ENCODE measurements at places on chromosomes 7 and 10.

GRCh38 chr10:7606951-7607404, 59.8 kb downstream of the ITIH5 start:
- DNase-seq, result no peak

DNA sequence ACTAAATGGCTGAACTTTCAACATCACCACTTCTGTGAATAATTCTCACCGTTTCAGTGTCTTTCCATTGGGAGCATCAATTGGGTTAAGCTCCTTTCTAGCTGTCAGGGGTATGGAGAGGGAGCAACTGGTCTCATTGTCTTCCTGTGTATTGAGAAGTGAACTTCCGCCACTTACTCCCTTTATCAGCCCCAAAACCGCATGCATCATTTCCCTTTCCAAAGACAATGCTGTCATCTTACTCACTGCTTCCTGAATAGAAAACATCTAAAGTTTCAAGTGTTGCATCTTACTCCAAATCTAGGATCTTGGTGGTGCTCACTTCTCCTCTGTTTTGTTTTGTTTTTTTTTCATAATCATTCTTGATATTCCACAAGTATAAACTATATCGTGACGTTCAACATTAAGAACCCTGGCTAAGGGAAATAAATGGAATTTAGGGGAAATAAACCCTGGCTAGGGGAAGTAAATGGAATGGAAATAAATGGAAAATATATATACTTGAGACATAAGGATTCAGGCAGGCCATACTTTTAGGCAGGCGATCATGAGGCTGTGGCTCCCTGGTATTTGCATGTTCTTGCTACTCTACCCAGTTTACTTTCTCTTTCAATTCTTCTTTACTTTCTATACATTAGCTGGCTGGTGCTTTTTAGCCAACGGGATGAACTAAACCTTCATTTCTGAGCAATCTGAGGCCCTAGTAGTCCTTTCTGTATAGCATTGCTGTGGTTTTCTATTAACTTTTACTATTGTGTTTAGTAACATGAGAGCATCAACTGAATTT, 371.9 kb downstream of the BMPER start:
- no peak for DNase-seq

GRCh38 chr7:102097601-102098161, 189.0 kb upstream of the SH2B2 start:
- no peak for DNase-seq

- DNase-seq, result no peak
Measured at GRCh38 chr7:28203508-28204240, 23.1 kb upstream of the JAZF1 start.

- DNase-seq, result no peak
Measured at GRCh38 chr10:46310143-46310514, 23.3 kb downstream of the ANTXRL start.

GRCh38 chr7:26348234-26348851, 56.7 kb downstream of the SNX10 start:
- DNase-seq, result no peak

DNA sequence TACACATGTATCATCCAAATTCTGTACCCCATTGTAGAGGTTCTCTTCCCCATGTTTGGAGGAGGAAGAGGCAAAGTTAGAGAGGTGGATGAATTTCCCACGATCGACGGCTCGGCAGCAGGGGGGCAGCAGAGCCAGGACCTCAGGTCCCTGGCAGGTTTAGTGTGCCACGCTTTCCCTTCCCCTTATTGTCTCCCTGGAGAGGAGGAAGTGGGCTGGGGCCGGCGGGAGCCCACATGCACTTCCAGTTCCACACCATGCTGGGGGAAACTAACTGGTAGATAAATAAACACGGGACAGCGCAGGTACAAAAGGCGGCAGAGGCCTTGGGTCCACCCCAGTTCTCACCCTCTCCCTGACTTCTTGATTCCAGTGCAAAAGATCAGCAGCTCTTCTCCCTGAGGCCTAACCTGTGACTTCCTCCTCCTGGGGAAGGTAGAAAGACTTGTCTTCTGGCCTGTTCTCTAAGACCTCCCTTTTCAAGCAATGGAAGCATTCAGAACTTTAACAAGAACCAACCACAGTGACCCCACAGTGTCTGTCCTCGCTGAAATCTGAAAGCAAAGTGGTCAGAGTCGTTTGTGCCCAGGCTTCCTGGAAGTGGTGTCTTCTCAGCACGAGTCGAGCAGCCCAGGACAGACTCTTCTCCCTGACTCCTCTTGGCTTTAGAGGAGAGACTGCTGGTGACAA, 30.5 kb upstream of the SRGN start:
- no peak for DNase-seq

DNA sequence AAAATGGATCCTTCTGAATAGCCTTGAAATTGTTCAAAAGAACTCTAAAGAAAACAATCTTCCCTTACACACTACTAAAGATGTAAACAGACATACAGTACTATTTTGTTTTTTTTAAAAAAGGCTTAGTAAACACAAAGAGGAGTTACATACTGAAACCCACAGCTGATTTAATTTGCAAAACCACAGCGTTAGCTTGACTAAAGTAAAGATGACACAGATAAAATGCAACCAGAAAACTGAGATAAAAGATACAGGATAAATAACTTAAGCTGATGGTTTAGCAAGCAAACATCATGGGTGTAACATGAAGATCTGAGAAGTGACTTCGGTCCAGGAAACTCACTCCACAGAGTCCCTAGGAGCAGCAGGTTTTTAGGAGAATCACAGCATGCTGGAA, 21.8 kb downstream of the PRKCQ start:
- no peak for DNase-seq

- DNase-seq, result no peak
Measured at GRCh38 chr7:111531993-111532392, 30.3 kb downstream of the IMMP2L start.
